Smooth muscle cell of the pulmonary artery (primary cell): ENCODE measurements at places on chromosomes 7 and 10. TPM values are rescaled to one million over a fixed set of nuclear protein-coding genes. Genes with fewer than 3 reads are reported as not detected.

SLC26A5 gene
- total RNA-seq = not detected in 2 replicates

FBXL13 gene
- total RNA-seq = 1.4 and 2.0 TPM in 2 replicates

CALML5 gene
- not detected in 2 replicates for total RNA-seq

PTPRZ1 gene
- 0.36 and 0.46 TPM in 2 replicates for total RNA-seq

MACC1 gene
- total RNA-seq = 0.39 and 0.50 TPM in 2 replicates

RNF133 gene
- 0.46 TPM in 2 replicates for total RNA-seq

UBN2 gene
- total RNA-seq = 6.2 and 6.9 TPM in 2 replicates

CSGALNACT2 gene
- 29.1 and 34.5 TPM in 2 replicates for total RNA-seq

ENO4 gene
- total RNA-seq = 0.07 and 0.13 TPM in 2 replicates
